Sigmoid colon (tissue), 7 donors: ENCODE measurements at places on chromosomes 12 and 14.

GRCh38 chr12:121264135-121264534 lies 32.4 kb downstream of the CAMKK2 start:
- DNase-seq: no peak

GRCh38 chr14:44990533-44990932 lies 28.5 kb downstream of the TOGARAM1 start:
- DNase-seq: no peak

DNA sequence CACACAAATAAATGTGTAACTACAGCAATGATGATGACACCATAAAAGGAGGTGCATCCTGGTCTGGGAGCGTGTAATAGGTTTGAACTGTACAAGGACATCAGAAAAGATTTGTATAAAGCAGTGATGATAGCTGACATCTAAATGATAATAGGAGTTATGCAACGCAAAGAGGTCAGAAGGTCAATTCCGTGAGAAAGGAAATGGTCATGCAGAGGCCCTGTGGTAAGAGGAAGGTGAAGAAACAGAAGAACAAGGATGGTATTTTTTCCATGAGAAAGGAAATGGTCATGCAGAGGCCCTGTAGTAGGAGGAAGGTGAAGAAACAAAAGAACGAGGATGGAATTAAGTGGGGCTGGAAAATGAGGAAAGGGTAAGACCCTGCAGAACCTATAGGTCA lies 106.7 kb upstream of the TMPO start:
- no peak for DNase-seq

GRCh38 chr14:103031956-103032355 lies 25.4 kb downstream of the CDC42BPB start:
- DNase-seq: no peak

- DNase-seq: no peak
Measured at GRCh38 chr12:93080994-93081809, 152.1 kb upstream of the EEA1 start.

- DNase-seq: no peak
Measured at GRCh38 chr14:55051165-55051422, 353 bp upstream of the MAPK1IP1L start.

DNA sequence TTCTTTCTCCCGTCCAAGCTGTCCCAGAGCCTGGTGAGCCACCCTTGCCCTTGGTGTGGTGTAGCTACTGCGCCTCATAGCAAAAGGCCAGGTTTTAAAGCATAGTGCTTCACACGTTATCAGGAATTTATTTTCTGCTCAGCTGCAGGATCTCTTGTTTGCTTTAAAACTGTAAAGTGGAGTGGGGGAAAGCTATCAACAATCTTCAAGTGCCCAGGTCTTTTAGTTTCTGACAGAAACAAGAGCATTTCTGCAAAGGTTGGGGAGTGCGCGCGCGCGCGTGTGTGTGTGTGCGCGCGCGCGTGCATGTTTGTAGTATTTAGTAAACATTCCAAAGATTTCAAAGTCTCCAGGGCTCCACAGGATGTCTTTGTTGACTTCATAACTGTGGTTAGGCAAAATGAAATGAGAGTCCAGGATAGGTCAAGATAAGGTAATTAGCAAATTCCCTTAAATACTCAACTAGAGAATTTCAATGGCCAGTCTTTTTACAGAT lies 45.5 kb downstream of the EML1 start:
- no peak for DNase-seq

GRCh38 chr12:119748497-119748896 lies 80.6 kb downstream of the PRKAB1 start:
- DNase-seq: no peak

DNA sequence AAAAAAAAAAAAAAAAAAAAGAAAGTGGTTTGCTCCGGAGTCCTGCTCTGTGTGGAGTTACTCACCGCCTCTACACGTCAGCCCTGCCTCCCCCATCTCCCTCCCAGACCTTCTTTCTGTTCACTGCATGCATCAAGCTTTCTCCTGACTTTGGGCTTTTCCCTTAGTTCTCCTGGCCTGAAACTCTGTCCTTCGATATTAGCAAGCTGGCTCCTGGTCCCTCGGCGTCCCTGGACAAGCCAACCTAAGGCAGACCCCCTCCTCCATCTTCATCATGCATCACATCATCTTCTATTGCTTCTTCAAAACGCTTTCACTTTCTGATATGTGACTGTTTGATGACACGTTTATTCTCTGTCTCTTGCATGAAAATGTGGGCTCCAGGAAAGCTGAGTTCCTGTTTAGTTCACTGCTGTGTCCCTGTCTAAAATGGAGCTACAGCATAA lies 40.6 kb downstream of the SLC15A4 start:
- peak; percentile 14 for DNase-seq

DNA sequence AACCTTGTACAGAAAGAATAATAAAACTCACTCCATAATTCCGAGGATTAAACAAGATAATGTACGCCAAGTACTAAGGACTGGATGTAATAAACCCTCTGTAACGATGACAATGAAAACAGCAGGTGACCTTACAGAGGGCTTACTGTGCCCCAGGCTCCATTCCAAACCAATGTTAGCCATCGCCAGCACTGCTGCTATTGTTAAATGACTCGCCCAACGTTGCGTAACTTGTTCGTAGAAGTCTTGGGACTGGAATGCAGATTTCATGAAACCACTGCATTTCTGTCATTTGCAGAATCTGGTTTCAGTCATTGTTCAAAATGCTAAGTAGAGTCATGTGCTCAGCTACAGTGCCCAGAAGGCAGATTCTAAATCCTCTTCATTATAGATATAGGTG lies 728 bp upstream of the STON2 start:
- DNase-seq: peak; percentile 88

DNA sequence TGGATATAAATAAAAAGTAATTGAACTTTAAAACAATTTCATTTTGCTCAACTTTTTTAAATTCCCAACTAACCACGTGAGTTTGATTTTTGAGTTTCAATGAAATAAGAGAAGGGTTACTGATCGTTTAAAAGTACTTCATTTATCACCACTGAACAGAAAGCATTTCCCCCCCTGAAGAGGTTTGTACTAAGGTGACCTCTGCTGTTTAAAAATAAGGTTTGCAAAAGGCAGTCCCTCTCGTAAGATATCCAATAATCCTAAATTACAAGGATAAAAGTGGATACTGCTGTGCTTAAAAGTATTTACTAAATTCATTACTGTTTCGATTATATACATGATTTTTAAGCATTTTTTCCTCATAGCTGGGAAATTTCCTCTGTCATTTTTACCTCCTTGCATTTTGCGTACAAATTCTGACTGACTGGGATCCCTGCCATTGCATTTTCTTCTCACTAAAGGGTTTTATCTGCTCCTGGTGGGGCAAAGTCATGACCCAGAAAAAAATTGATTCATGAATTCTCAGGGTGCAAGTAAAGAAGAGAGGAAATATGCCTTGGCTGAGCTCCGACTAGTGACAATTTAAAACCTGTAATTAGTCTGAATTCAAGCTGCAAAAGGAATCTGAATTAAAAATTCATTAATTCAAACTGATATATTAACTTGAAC lies 463.8 kb downstream of the PRKD1 start:
- no peak for DNase-seq
